ENCODE measurements at places on chromosomes 7 and 10. TPM values are rescaled to one million over a fixed set of nuclear protein-coding genes. Genes with fewer than 3 reads are reported as not detected.
A peak's percentile ranks its signal among the peaks of the same experiment; 100 is the strongest.

GRCh38 chr10:119511828-119512515 is 30.5 kb downstream of the RGS10 start:
- DNase-seq: no peak

GRCh38 chr7:38229386-38229785 is 44.0 kb downstream of the TARP start:
- no peak for DNase-seq

DNA sequence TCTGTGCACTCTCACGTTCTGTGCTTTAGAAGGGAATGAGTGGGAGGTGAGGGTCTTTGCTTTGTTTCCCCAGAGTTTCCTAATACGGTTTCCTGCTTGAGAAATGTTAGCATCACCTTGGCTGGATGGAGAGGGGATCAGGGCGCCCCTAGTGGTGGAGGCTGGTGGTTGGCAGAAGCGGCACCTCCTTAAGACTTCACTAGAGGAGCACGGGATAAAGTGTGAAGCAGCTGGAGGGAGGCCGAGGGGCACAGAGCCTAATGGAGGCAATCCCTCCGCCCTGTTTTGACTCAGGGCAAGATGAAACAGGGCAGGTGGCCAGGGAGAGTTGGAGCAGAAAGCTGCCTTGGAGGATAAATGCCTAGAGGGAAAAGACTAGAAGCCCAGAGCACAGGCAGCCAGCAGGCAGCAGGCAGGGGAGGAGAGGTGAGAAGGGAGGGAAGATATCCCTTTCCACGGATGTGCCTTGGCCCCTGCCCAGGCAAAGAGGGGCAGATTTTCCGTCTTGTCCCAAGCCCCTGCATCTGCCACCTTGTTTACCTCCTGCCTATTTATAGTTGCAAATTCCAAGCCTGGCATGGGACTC is 56.0 kb upstream of the BTRC start:
- peak; percentile 96 for DNase-seq

GRCh38 chr10:11444531-11445228 is 166.8 kb downstream of the USP6NL start:
- peak; percentile 41 for DNase-seq

DNA sequence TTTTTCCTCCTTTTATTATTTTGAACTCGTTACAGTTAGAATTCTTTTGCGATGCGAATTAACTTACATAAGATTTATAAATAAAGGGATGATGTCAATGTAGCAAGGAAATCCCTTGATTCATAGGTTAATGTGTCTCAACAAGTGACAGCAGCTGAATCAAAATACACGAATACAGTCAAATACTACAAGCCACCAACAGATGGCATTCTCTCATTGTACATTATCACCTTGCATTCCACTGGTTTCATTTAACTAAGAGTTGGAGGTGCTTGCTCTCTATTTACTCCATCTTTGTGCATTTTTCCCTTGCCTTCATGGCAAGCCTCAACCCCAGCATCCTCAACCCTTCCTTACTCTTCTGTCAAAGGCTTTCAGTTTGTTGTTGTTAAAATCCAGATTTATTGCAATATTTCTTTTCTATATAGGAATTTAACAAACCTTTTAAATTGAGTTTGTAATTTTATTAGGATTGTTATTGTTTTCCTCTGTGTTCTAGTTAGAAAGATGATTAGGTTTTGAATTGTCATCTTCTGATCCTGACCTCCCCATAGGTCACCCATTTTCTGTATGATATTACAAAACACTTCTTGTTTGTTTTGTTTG is 78.3 kb downstream of the SLC25A40 start:
- no peak for DNase-seq

DNA sequence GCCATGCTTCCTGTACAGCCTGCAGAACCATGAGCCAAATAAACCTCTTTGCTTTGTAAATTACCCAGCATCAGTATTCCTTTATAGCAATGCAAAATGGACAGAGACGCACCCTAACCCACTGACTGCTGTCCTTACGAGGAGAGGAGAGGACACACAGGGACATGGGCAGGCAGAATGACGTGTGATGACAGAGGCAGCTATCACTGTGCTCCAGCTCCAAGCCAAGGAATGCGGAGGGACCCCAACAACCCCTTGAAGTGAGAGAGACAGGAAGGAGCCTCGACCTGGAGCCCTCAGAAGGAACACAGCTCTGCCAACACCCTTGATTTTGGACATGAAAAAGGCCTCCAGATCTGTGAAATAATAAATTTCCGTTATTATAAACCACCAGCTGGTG is 46.6 kb upstream of the EBF3 start:
- no peak for DNase-seq

DNA sequence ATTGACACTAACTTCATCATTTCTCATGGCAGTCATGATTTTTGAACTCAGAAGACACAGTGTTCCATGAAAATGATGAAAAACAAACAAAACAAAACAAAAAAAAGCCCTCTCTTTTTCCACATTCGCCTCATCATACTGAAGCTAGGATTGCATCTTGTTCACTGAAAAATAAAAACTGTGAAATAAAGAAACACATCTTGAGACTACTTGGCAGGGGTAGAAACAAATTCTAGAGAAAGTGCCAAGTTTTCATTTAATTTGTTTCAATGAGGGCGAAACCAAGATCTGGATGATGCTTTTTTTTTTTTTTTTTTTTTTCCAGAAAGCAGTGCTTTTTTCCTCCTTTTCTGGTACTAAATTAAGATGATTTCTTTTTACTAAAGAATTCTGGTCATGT is 350.4 kb upstream of the ETV1 start:
- no peak for DNase-seq

DNA sequence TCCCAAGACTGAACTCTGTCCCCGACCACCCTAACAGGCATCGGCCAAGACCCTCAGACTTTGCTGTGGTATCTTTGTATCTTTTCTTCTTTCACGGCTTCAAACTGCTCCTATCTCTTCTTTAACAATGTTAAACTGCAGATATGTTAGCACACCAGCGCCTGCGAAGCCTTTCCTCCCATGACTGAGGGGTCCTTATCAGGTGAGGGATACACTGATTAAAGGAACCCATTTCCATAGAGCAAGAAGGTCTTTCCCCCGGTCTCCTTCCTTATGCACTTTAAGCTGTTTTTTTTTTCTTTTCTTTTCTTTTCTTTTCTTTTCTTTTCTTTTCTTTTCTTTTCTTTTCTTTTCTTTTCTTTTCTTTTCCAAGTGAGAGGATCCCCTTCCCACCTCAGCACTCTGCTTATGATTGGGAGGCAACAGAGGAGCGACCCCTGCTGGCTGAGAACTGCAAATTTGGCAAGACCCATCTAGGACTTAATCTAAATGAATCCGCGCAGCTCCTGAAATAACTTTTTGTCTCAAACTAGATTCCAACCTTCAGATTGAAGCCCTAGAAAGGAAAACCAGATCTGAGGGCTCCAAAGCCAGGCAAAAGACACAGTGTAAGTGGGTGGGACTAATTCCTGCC is 109.9 kb downstream of the ITGB8 start:
- DNase-seq: peak; percentile 86

- peak; percentile 56 for DNase-seq
These were observed 538 bp downstream of the TRIM8 start for GRCh38 chr10:102644646-102645387.

GRCh38 chr10:128881086-128881485 is 586.0 kb upstream of the MGMT start:
- no peak for DNase-seq

GRCh38 chr7:155638366-155638765 is 6.1 kb upstream of the RBM33 start:
- no peak for DNase-seq

GRCh38 chr10:102188298-102188940 is 36.2 kb downstream of the NOLC1 start:
- DNase-seq: no peak

- DNase-seq: no peak
These were observed 188.7 kb upstream of the PPP1R3A start for GRCh38 chr7:114107522-114107921.

DNA sequence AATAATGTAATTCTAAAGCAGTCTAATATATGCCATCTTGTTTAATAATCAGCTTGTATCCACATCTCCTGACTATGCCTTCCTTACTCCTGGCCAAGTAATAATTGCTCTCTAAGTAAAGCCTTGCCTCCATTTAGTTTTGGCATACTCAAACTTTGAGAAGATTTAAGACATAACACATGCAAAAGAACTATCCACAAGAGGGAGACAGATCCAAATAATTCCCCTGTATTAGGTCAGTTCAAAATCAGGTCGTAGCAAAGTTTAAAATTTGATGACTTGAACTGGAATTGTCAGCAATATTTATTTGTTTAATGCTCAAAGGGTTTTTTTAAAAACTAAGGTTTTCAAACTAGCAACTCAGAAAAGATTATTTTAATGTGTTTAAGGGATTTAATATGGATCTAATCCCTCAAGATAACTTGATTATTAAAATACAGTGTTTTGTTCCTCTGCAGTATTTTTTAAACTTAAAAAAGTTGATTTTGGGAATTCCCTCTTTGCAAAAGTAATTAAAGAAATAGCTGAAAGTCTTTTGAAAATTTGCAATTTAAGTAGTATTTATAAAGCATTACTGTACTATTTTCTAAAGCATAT is 95.3 kb downstream of the HDAC9 start:
- no peak for DNase-seq

GRCh38 chr7:79465551-79465950 is 12.1 kb upstream of the MAGI2 start:
- no peak for DNase-seq

DNA sequence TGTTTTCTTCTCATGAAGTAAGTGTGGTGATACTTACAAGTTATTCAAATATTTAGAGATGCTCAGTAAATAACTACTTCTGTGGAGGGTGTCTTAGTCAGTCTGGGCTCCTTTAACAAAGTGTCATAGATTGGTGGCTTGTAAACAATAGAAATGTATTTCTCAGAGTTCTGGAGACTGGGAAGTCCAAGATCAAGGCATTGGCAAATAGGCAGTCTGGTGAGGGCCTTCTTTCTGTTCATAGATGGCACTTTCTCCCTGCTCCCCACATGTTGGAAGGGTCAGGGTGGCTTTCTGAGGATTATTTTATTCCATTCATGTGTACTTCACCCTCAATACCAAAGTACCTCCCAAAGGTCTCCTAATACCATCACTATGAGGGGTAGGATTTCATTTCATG is 18.4 kb downstream of the RPA3 start:
- no peak for DNase-seq

DNA sequence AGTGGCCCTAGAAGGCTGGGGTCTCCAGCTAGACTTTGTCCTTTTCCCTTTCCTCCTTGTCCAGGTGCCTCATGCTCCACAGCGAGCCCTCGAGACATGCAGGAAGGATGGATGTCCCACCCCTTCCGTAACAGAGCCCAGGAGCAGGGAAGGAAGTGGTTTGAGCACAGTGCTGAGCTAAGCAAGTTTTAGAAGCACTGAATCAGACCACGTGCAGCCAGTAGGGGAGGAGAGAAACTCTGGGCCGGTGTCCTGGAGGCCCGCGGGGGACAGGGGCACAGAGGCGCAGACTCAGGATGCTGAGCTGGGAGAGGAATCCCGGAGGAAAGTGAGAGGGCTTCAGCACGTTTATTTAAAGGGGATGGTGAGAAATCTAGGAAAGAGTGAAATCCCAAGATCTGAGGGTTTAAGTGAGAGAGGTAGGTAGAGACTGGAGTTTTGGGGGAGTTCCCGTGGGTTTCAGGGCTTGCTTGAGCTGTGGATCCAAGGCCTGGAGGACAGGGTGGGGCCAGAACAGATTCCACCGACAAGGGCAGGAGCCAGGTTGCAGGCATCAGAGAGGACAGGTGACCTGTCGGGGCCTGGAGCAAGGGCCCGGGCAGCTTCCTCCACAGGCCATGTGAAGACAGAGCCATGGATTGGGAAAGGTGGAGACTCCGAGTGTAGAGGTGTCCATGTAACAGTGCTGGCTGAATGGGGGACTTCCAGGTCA is 4.4 kb upstream of the IRF5 start:
- no peak for DNase-seq

DNA sequence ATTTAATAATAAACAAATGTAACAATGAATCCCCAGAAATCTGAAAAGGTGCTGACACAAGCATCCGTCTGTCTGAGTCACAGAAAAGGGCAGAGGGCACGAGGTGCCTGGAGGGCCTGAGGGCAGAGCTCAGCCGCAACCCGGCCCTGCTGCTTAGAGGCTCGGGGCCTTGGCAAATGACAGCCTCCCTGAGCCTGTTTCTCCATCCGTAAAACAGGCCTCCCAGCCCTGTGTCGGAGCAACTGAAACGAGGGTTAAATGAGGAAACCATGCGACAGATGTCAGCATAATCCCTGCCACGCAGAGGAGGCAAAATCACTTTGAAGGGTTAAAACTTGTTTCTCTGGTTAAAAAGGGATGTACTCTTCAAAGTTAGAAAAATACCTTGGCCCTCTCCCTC is 24.9 kb downstream of the NUDT1 start:
- no peak for DNase-seq

DNA sequence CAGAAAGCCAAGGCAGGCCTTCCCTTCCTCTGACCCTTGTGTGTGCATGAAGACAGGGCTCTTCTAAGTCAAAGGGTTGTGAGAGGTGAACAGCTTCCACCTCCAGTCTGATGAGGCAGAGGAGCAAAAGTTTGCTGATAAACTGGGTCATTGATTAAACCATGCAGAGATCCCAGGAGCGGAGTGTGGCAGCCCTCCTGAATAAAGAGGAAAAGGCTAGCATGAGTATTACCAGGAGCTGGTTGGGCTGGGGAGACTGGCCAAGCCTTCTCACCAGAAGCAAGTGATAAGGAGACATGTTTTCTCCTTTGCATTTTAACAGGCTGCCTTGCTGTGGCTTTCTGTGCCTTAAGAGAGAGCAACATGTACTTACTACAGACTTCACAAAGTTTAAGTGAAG is 10.2 kb downstream of the LMOD2 start:
- DNase-seq: no peak

DNA sequence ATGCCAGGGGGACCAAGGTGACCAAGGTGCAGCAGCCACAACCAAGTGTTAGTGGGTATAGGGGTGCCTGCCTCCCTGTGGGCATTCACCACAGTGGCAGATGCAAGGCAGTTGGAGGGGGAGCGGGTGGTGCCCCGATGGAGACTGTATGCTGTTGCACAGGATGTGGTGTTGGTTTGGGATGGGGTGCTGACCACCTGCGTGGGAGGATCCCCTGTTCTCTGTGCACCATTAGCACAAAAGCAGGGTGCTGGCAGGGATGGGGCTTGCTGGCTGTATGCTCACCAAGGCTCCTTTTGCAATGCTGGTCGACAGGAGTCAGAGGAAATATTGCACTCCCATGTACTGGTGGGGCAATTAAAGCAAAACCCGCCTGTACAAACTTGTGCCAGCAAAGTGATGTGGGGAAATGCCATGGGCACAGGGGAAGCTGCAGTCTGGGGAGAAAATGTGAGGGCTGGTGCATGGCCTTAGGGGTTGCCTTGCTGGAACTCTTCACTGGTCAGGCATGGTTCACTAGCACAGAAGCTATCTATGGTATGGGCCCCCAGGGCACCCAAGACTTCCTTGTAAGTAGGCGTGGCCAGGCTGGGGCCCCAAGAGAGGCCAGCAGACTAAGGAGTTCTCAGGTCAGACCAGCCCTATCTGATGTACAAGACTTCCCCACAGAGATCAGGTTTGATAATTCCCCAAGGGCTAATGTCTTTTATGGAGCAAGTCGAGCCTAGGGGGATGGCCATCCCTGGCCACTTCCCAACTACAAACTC is 51.9 kb upstream of the GNAT3 start:
- no peak for DNase-seq

- no peak for DNase-seq
These were observed 82.0 kb upstream of the RHEB start for GRCh38 chr7:151601521-151602305.

- peak; percentile 59 for DNase-seq
These were observed 2.0 kb downstream of the MNX1 start for GRCh38 chr7:157008206-157009169.

The ANKRD61 gene
- 0.42 TPM for total RNA-seq

The FZD8 gene
- total RNA-seq: 8.6 TPM

The ADCY1 gene
- total RNA-seq: 26.9 TPM

The PTN gene
- total RNA-seq: 28.6 TPM

The GPR37 gene
- 17.4 TPM for total RNA-seq

The OR13A1 gene
- not detected for total RNA-seq

The SLC16A9 gene
- 11.2 TPM for total RNA-seq
